SK-N-MC (cell line): ENCODE measurements at places on chromosomes 3 and 15.

DNA sequence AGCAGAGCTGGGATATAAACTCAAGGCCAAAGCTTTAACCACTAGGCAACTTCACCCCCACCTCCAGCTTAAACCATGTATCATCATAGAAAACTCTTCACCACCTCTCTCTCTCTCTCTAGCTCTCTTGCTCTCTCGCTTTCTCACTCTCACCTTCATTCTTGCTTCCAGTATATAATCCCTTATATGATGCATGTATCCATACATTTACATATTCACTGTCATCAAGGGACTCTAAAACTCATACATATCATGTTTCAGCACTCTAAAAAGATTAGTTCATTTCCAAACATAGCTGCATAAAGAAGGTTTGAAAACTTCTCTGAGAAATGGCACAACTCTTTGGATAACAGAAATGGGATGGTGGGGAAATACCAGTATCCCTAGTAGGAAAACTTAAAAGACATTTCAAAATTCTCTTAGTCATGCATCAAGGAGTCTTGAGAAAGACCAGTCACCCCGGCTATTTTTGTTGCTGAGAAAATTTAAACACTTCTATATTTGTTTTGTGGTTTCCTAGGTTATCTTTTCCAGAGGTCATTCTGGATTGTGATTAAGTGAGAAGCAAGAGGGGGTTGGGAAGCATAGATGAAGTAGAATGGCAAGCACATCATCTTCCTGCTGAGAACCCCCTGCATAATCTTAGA lies 447.8 kb upstream of the THBS1 start:
- no peak for DNase-seq

- DNase-seq: no peak
Observed at GRCh38 chr3:24437326-24437725, 57.3 kb downstream of the THRB start.

- no peak for DNase-seq
Observed at GRCh38 chr3:185658504-185658912, 72.4 kb downstream of the SENP2 start.

DNA sequence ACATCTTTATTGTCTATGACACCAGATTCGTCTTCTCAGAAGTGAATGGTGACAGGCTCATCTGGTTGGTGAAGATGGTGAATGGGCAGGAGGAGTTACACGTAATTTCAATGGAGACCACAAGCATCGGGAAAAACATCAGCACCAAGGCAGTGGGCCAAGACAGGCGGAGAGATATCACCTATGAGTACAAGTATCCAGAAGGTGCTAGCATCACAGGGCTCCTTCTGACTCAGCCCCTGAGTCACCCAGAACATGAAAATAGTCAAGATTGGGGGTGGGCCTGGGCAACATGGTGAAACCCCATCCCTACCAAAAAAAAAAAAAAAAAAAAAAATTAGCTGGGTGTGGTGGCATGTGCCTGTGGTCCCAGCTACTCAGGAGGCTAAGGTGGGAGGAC lies 32.6 kb downstream of the TGM4 start:
- DNase-seq: no peak

- DNase-seq: no peak
Observed at GRCh38 chr3:24828011-24828410, 333.4 kb upstream of the THRB start.

- no peak for DNase-seq
Observed at GRCh38 chr15:41494190-41494921, 682 bp downstream of the ITPKA start.

- no peak for DNase-seq
Observed at GRCh38 chr3:38343797-38344594, 2.6 kb upstream of the XYLB start.

DNA sequence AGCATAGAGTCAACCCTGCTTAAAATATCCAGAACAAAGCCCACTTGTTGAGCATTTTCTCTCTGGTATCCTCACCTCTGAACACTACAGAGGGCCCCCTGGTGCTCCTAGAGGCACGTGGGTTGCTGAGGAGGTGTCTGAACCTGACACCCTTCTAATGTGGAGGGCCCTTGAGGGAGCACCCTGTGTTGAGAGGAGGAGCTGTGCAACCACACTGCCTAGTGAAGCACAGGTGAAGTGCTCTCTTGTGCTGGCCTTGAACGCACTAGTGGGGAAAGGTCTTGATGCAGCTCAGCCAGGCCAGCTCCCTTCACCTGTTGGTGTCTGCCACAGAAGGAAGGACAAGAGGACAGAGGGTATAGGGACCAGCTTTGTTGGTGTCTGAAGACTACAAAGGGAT lies 51.9 kb downstream of the CCK start:
- no peak for DNase-seq

- no peak for DNase-seq
Observed at GRCh38 chr15:39581793-39582285, 960 bp downstream of the THBS1 start.

GRCh38 chr3:109818081-109818480 lies 480.7 kb upstream of the DPPA4 start:
- DNase-seq: no peak
